ENCODE measurements at places on chromosomes 11 and 22.
A peak's percentile ranks its signal among the peaks of the same experiment; 100 is the strongest.

GRCh38 chr22:26887456-26887855 is 230.1 kb downstream of the MIAT start:
- no peak for DNase-seq

- DNase-seq: no peak
Measured at GRCh38 chr11:10600570-10601248, 32.2 kb upstream of the LYVE1 start.

GRCh38 chr22:43131773-43132501 is 11.3 kb downstream of the MCAT start:
- DNase-seq: no peak

DNA sequence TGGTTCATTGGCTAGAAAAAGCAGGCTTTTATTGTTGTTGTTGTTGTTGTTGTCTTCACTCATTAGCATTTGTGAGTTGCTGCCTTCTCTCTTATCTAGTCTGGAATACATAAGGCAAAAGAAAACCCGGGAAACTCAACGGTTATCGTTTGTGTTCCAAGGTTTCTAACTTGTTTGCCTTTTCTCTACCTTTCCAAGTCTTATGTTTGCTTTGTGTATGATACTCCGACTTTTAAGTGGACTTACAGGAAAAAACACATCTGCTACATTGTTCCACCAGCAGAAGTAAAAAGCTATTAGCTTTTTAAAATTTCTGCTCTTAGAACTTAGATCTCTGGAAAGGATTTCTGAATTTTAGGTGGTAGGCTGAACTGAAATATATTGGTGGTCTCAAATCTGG is 27.0 kb upstream of the HIKESHI start:
- no peak for DNase-seq

- DNase-seq: no peak
Measured at GRCh38 chr22:28341001-28341400, 338.6 kb downstream of the TTC28 start.

GRCh38 chr22:49588739-49589138 is 238.9 kb downstream of the BRD1 start:
- DNase-seq: no peak

DNA sequence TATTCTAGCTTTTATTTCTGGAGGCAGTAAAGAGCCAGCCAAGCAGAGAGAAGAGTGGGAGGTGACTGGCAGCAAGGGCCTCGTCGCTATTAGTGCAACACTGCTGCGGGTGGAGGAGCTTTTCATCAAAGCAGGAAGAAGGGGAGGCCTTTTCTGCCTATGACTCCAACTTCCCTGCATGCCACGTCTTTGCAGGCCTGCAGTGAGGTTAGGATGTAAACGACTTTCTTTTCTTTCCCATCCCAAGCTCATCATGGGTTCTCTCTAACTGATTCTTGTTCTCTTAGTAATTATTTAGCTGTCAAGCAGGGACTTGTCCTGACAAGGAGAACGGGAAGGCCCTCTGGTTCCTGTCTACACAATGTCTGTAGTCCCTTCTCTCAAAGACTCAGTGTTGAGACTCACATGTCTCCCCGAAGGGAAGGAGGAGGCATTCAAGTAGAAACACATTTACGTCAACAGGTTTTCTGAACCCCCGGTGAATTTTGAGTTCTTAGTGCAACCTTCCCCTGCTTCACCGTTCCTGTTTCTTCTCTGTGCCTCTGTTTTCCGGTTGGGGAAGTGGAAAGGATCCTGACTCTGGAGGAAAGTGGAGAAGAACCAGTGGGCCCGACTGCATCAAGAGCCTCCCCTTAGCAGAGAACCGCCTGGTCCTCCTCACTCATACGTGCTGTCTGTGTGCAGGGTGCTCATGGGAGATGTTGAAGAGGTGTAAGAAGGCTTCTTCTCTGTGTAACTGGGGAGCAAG is 56.9 kb downstream of the PACS1 start:
- DNase-seq: peak; percentile 57

GRCh38 chr11:9799886-9800285 is 136.0 kb downstream of the SWAP70 start:
- no peak for DNase-seq

- DNase-seq: no peak
Measured at GRCh38 chr11:115778928-115779650, 274.9 kb upstream of the CADM1 start.

- DNase-seq: no peak
Measured at GRCh38 chr22:25478528-25478927, 85.9 kb upstream of the GRK3 start.

GRCh38 chr11:130145975-130146776 is 13.4 kb upstream of the ST14 start:
- DNase-seq: no peak

DNA sequence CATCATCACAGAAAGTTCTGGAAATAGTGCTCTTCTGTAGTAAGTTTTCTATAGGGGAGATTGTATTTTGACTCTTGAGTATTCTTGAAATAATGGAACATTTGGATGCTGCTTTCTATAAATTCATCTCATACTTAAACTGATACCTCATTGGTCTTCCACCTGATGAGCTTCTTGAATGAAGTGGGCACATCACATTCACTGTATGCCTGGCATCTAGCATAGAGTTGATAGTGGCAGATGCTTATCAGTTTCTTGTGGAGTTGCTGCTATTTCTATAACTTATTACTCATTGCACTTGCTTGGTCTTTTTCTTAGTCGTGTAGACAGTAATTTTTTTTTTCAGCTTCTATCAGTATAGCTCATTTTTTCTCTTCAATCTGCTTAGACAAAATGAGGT is 5.4 kb downstream of the ATXN10 start:
- DNase-seq: no peak

DNA sequence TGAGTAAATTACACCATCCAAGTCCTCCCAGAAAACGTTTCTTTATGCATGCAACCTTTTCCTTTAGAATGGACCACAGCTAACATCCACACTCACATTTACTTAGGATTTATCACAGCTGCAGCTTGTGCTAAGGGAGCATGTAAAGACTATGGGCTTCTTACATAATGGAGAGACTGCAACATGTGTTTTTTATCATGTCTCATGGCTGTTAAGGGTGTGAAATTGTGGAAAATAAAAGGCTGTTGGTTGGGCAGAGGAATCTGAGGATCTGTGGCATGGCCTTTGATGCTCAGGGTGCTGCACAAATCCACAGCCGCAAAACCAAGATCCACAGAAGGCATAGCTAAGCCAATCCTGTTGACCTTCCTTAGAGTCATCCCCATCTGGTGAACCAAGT is 112.0 kb upstream of the MTNR1B start:
- DNase-seq: no peak

- no peak for DNase-seq
Measured at GRCh38 chr22:24542641-24543040, 12.3 kb downstream of the GUCD1 start.

GRCh38 chr11:115580927-115581680 is 76.9 kb upstream of the CADM1 start:
- DNase-seq: no peak

GRCh38 chr11:3165152-3165705 is at the start of gene OSBPL5:
TSS of gene OSBPL5 (minus strand) at chr11:3165310. CDS start at chr11:3129148, 36,162 bp downstream.
- DNase-seq: peak; percentile 51

DNA sequence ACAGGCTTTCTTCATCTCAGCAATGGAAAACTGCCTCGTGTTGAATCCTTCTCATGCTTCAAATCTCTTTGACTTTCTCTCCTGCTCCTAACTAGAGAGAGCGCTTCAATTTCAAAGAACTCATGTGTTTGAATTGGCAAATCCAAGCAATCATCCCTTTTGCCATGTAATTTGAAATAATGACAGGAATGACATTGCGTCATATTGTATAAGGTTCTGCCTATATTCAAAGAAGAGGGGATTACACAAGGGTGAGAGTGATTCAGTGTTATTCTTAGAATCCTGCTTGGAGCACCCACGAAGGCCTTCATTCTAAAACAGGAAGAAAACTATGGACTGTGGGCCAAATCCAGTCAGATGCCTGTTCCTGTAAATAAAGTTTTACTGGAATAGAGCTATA is 720.6 kb downstream of the JRKL start:
- DNase-seq: no peak

GRCh38 chr11:19267567-19267966 is 26.8 kb upstream of the E2F8 start:
- DNase-seq: no peak

- DNase-seq: no peak
Measured at GRCh38 chr11:84799112-84799511, 828.0 kb downstream of the DLG2 start.

- no peak for DNase-seq
Measured at GRCh38 chr22:43882122-43882767, 9.6 kb downstream of the PNPLA5 start.

GRCh38 chr11:15119352-15119751 is 4.6 kb downstream of the INSC start:
- no peak for DNase-seq

GRCh38 chr11:70725278-70725677 is 326.9 kb downstream of the CTTN start:
- DNase-seq: no peak

DNA sequence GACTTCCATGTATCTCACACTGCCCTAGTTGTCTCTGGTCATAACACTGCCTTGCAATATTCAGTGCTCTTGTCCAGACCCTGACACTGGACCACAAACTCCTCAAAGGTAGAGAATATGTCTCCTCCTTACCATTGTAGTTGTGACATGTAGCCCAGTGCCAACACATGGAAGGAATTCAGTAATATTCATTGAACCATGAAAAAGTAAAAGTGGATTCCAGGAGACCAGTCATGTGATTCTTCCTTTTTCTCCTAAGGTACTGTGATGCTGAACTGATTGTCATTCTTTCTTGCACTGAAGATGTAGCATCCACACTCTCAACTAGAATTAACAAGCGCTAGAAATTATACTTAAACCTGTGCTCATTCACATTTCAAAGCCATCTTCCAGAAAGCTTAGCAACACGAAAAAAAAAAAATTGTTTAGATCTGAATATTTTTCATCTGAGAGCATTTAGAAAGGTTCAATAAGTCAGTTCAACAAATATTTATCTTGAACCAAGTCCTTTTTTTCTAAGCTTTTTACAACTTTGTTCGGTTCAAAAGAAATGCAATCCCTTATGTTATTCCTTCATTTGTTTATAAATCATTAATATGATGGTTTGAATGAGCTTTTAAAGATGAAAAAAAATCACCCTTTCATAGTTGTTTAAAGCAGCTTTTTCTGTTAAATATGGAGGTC is 224.7 kb upstream of the BLID start:
- DNase-seq: no peak

DNA sequence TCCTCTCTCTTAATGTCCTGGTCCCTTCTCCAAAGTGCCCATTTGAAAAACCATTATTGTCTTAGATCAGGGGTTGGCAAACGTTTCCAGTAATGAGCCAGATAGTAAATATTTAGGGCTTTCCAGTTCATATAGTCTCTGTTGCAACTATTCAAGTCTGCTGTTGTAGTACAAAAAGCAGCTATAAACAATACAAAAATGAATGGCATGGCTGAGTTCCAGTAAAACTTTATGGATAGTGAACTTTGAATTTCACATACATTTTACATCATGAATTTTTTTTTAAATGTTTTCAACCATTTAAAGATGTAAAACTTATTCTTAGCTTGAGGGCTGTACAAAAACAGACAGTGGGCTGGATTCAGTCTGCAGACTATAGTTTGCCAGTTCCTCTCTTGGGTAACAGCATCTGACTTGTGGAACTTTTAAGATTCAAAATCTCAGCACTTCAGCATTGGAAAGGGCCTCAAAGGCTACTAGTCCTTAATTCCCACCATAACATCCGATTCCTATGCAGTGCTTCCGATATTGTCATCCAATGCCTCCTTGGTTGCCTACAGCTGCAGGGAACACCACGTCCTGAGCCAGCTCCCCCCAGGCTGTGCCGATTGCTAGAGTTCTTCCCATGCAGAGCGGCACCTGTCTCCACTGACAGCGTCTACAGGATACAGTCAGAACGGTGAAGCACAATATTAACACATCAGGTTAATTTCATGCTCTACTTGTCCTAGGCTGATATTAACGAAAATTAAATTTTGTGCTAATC is 65.6 kb upstream of the E2F8 start:
- DNase-seq: no peak

DNA sequence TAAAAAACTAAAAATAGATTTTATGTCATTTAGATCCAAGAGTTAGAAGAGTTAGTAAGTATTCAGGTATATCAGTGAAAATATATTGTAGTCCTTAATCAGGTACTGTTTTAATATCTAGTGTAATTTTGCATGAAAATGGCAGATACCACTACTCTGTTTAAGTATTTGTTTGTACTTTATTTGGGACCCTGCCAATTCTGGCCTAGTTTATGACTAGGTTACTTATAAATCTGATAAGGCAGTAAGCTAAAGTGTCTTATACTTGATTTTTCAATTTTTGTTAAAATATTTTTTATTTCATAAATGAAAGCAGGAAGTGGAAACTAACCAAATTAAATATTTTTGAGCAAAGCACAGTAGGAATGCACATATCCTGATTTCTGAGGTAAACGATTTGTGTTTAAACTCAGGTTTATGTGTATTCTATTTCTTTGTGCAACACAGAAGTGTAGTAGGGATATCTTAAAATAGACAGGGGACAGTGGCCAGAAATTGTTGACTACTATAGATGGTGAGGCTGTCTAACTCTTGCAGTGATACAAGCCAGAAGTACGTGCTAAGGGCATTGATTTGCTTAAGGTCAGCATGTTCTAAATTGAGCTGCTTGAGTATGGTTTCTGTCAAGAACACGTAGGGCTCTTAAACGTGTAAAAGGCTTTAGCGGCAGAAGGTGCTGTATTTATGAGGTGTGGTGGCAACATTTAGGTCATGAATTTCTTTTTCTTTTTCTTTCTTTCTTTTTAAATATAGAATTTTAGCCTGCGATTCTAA is 34.0 kb downstream of the HIPK3 start:
- no peak for DNase-seq

GRCh38 chr11:109584001-109584972 is 162.3 kb downstream of the C11orf87 start:
- DNase-seq: no peak

DNA sequence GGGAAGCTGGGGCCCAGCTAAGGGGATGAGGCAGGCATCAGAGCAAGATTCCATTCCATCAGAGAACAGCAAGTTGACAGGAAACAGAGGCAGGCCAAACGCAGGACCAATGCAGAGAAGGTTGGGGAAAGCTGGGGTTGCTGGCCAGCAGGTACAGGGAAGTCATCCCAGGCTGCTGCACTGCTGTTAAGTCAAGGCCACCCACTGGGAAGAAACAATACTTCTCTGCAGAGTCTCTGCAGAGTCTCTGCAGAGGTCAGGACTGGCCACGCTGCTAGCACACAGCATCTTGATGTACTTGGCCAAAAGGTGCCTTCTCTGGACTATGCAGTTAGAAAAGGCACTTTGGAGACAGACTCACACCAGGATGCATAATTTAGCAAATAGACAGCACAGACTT is 68.5 kb upstream of the CSNK2A3 start:
- DNase-seq: no peak

DNA sequence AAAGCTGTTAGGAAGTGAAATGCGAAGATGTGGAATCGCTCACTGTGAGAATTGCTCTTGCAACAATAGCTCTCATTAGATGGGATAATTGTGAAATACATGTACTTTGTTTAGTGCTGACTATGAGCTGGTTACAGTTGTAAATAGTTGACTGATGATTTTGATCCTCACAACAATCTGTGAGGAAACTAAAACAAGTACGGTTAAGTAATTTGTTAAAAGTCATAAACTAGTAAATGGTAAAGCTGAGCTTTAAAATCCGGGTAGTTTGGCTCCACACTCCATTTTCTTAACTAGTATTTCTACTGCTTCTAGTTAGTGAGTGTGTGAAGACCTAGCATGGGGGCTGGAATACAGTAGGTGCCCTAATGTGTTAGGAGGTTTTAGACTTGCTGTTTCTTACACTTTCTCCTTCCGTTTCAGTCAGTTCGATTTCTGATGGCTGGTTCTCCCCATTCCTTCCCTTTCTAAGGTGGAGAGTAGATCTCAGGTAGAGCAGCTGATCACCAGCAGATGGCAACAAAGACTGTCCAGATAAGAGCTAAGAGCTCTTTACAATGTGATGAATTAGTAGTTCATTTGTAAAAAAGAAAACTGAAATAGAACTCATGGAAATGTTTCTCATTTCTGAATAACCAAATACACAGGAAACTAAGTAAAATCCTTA is 16.3 kb upstream of the CYP2R1 start:
- peak; percentile 31 for DNase-seq
